Muscle of leg (tissue), 16 donors: ENCODE measurements at places on chromosomes 3 and 15.

GRCh38 chr3:69008980-69009379 lies 4.5 kb downstream of the EOGT start:
- DNase-seq = no peak

DNA sequence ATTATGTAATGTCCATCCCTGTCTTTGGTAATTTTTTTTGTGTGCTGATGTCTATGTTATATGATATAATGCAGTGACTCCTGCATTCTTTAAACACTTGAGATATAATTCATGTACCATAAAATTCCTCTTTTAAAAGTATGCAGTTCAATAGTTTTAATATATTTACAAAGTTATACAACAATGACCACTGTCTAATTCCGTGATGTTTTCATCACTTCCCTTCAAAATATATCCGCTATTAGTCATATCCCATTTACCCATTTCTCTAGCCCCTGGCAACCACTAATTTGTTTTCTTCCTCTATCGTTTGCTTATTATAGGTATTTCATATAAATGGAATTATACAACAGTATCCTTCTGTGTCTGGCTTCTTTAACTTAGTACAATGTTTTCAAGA lies 64.9 kb upstream of the SUCLG2 start:
- no peak for DNase-seq

- peak; percentile 86 for DNase-seq
These were observed 149.8 kb upstream of the GBE1 start for GRCh38 chr3:81911221-81911620.

DNA sequence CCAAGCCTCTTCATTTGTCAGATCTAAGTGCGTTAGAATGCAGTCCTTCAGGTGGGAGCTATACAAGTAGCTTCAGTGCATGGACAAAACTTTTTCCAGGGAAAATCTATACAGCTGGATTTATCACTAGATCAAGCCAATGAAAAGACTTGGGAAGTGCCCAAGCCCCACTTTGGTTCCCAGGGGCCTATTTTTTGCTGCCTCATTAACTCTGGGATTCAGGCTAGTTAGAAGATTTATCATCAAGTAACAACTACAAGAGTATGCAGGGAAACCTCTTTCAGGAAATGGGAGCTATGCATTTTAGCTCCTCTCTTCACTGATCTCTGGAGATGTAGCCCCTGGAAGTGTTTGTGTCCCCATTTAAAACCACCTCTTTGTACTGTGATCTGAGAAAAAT lies 908.8 kb downstream of the SQOR start:
- no peak for DNase-seq

GRCh38 chr3:34346656-34347055 lies 548.2 kb downstream of the PDCD6IP start:
- no peak for DNase-seq

DNA sequence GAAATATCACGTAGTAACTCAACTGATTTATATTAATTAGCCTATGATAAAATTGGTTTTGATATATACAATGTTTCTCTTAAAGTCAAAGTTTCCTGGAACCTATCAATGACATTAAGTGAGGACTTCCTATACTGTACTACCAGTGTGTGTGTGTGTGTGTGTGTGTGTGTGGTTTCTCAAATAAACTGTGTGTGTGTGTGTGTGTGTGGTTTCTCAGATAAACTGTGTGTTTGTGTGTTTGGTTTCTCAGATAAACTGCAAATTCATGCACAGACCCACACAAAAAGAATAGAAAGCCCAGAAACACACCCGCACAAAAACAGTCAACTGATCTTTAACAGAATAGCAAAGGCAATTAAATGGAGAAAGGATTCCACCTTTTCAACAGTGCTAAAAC lies 14.5 kb upstream of the WDR5B start:
- DNase-seq = no peak

- no peak for DNase-seq
These were observed 40.8 kb upstream of the SPRED1 start for GRCh38 chr15:38211811-38212210.

DNA sequence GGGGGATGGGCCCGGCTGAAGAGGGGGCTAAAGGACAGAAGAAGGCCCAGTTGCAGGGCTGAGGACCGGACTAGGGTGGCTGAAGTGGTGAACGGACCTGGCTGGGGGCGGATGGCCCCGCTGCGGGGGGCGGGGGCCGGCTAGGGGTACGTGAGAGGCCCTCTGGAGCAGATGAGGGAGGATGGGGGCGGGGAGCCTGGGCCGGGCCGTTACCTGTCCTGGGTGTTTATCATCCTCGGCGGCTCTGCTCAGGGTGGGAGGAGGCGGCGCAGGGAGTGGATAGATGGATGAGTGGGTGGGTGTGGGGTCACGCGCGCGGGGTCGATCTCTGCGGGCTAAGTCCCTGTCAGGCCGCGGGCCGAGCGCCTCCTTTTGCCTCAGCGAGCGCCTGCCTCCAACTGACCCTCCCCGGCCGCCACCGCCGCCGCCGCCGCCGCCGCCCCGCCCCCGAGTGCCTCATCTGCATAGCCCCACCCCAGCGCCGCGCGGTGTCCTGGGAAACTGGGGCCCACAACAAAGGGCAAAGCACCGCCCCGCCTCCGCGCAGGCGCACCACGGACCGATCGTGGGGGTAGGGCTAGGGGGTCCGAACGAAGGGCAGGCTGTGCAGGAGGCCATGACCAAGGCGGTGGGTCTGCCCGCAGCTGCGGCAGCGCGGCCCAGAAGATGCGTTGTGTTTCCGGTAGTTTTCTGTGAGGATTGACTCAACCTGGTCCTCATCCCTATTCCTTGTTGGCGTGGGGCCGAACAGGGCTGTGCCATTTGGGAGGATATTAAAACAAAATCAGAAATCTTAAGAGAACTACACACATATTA lies 72.4 kb downstream of the RBPMS2 start:
- DNase-seq = peak; percentile 99

GRCh38 chr3:67662733-67663132 lies 8.3 kb upstream of the SUCLG2 start:
- no peak for DNase-seq

DNA sequence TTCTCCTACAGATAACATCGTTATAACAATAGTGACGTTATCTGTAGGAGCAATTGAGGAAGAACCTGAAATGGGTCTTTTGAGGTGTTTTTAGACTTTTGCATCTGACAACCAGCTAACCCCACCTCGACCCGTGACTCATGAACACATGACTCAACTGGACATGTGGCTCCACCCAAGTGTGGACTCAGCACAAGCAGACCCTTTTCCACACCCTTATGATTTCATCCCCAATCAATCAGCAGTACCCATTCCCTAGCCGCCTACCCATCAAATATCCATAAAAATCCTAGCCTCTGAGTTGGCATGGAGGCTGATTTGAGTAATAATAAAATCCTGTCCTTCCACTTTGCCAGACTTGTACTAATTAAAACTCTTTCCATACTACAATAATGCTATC lies 255.4 kb downstream of the ARPP21 start:
- no peak for DNase-seq

DNA sequence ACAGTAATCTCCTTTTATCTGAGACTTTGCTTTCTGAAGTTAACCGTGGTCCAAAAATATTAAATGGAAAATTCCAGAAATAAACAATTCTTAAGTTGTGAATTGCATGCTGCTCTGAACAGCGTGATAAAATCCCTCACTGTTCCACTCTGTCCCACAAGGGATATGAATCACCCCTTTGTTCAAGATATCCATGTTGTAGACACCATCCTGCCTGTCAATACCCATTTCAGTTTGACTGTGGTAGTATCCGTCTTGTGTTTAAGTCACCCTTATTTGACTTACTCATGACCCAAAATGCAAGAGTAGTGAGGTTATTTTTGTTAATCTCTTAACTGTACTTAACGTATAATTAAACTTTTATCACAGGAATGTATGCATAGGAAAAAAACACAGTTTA lies 435.0 kb downstream of the SHQ1 start:
- no peak for DNase-seq

DNA sequence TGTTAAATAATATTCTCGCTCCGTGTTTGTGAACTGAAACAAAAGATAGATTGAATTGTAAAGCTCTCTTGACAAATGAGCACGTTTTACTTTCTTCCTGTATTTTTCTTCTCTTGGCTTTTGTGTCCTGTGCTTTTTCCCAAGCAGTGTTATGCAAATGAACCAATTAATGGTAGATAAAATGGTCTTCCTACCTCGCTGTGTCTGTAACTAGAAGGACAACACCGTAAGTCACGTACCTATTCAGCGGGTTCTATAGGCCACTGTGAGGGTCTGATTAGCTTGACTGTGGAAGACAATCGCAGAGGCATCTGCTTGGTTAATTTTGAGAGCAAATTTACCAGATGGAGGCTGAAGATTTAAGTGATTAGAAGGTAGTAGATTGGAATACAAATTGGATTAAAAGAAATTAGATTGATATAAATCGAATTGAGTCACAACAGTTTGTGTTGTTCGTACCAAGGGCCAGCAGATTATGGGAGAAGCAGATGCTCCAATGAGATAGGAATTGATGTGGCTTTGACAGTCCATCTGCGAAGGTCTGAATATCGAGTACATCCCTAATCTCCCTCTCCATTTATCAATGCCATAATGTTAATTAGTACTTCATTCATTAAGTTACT lies 40.2 kb downstream of the ROBO2 start:
- no peak for DNase-seq

DNA sequence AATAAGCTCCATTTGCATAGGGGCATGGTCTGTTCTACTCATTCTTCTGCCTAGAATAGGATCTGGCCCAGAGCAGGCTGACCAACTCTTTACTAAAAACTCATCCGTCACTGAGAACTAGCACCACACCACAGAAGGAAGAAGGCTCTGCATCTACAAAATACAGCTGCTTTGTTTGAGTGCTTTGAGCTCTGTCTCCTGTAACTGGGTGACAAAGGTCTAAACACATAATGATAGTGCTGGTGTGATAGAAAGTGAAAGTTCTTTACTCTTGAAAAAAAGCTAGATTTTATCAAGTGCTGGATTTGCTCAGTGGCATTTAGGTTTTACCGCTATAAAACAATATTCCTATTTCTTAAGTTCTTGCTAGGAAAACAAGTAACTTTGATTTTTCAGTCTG lies 140.7 kb downstream of the FHIT start:
- DNase-seq = no peak

DNA sequence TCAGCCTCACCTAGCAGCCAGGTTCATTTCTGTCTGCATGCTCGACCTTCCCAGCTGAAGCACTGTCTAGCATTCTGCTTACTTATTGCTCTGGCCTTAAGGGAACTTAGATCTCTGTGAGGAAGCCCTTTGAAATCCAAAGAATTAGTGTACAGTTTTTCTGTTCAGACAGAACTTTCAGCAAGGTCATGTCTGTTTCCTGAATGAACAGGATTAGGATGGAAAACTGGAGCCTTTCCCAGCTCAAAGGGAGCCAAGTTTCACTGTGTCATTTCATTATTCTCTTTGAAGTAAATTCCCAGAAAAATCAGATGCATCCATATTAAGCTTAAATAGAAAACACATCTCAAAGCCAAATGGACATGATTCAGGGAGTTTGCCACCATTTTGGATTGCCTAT lies 457.3 kb upstream of the KCNMB2 start:
- peak; percentile 95 for DNase-seq

DNA sequence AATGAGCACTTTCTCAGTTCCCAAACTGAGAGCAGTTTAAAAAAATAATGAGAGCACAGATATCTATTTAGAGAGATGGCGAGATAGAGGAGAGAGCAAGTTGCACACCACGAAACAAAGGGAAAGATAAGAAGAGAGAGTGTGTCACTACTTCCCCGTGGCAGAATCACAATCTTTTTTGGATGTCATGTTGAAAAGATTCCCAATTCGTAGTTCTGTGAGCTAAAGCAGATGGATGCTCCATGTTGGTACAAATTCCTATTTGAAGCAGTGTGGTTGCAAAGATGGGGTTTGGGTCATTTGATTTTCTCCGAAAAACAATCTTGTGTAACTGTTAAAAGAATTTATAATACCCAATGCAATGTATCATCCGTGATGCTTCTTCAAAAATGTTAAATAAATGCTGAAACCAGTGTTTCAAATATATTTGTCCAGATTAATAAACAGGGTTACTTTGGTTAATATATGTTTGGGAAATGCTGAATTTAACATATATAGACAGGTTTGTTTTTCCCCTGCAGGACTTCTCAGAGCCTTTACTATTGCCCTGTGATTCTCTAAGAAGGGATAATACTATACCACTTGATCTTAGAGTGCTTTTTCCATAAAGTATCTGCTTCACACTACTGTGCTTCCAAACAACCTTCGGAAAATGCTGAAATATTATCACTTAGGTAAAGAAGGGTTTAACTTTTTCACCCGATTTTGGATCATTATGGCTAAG lies 128.5 kb downstream of the MDFIC2 start:
- no peak for DNase-seq

DNA sequence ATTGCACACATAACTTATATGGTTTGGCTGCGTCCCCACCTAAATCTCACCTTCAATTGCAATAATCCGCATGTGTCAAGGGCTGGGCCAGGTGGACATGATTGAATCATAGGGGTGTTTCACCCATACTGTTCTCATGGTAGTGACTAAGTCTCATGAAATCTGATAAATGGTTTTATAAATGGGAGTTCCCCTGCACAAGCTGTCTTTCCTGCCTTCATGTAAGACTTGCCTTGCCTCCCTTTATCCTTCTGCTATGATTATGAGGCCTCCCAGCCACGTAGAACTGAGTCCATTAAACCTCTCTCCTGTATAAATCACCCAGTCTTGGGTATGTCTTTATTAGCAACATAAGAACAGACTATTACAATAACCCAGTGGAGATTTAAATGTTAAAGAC lies 653.9 kb downstream of the ROBO1 start:
- no peak for DNase-seq
